Mesenchymal stem cell (in vitro differentiated cells and primary cell): ENCODE measurements at places on chromosomes 2 and 18.

GRCh38 chr2:236588932-236589592 lies 19.4 kb downstream of the ACKR3 start:
- H3K27ac ChIP-seq: no peak overlapping the region
- no peak for DNase-seq
- H3K36me3 ChIP-seq: no peaks in the 10 kb centered on the region
- H3K27me3 ChIP-seq: peaks cover 3% of the 10 kb centered on the region
- no peak overlapping the region for H3K4me3 ChIP-seq
- H3K4me1 ChIP-seq: no peaks in the 10 kb centered on the region

GRCh38 chr2:130901061-130901460 lies 64.3 kb downstream of the ARHGEF4 start:
- no peak overlapping the region for H3K4me3 ChIP-seq
- no peak overlapping the region for H3K27ac ChIP-seq
- no peaks in the 10 kb centered on the region for H3K4me1 ChIP-seq
- no peak for DNase-seq

GRCh38 chr2:36255863-36256262 lies 99.7 kb upstream of the CRIM1 start:
- H3K36me3 ChIP-seq: no peaks in the 10 kb centered on the region
- no peaks in the 10 kb centered on the region for H3K27me3 ChIP-seq
- H3K4me1 ChIP-seq: no peaks in the 10 kb centered on the region

- H3K36me3 ChIP-seq: no peaks in the 10 kb centered on the region
- H3K4me3 ChIP-seq: no peak overlapping the region
- no peak overlapping the region for H3K27ac ChIP-seq
- DNase-seq: peak; percentile 6
- no peaks in the 10 kb centered on the region for H3K27me3 ChIP-seq
These were observed 964.7 kb upstream of the ZEB2 start for GRCh38 chr2:145484448-145485097.
